ENCODE measurements at places on chromosomes 1 and 21. TPM values are rescaled to one million over a fixed set of nuclear protein-coding genes. Genes with fewer than 3 reads are reported as not detected.

DNA sequence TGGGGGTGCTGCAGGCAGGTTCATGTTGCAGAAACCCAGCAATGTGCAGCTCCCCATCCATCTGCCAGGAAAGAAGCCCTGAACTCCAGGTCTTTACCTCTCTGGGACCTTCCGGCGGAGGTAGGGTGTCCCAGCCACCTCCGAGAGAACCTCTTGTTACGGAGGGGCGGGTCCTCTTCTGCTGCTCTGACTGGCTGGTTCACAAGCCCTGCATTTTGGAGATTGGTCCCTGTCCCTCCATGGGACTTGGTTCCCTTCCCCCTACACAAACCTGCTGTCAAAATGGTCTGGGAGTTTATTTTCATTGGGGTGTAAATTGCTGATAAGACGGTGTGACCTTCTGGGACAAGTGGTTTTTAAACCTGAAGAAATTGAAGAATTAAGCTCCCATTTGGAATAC, 8.0 kb upstream of the CELSR2 start:
- no peak for DNase-seq
- no peak overlapping the region for H3K4me3 ChIP-seq
- peaks cover 27% of the 10 kb centered on the region for H3K36me3 ChIP-seq
- peaks cover 14% of the 10 kb centered on the region for H3K4me1 ChIP-seq
- no peaks in the 10 kb centered on the region for H3K27me3 ChIP-seq

GRCh38 chr1:103146166-103146565, 37.8 kb upstream of the COL11A1 start:
- no peak overlapping the region for H3K27ac ChIP-seq
- DNase-seq, result no peak
- H3K4me1 ChIP-seq, result no peaks in the 10 kb centered on the region

GRCh38 chr1:65844296-65844695, 51.6 kb downstream of the PDE4B start:
- no peak overlapping the region for H3K27ac ChIP-seq
- peaks cover 40% of the 10 kb centered on the region for H3K27me3 ChIP-seq
- no peak for DNase-seq
- H3K4me3 ChIP-seq, result no peak overlapping the region
- H3K4me1 ChIP-seq, result no peaks in the 10 kb centered on the region

The GBP4 gene
- 0.86 TPM for total RNA-seq

GRCh38 chr1:201655243-201655642, 116.3 kb downstream of the NAV1 start:
- no peak for DNase-seq
- H3K27ac ChIP-seq, result no peak overlapping the region
- no peaks in the 10 kb centered on the region for H3K36me3 ChIP-seq
- H3K4me3 ChIP-seq, result no peak overlapping the region
- H3K27me3 ChIP-seq, result no peaks in the 10 kb centered on the region
- H3K4me1 ChIP-seq, result peaks cover 7% of the 10 kb centered on the region

- no peak for DNase-seq
- no peak overlapping the region for H3K27ac ChIP-seq
- peaks cover 11% of the 10 kb centered on the region for H3K36me3 ChIP-seq
Observed at GRCh38 chr1:154151311-154151710, 3.6 kb downstream of the NUP210L start.

The TSEN15 gene
- total RNA-seq, result 29.7 TPM

Measured in PC-3 (cell line).